ENCODE measurements at places on chromosomes 1 and 21.

DNA sequence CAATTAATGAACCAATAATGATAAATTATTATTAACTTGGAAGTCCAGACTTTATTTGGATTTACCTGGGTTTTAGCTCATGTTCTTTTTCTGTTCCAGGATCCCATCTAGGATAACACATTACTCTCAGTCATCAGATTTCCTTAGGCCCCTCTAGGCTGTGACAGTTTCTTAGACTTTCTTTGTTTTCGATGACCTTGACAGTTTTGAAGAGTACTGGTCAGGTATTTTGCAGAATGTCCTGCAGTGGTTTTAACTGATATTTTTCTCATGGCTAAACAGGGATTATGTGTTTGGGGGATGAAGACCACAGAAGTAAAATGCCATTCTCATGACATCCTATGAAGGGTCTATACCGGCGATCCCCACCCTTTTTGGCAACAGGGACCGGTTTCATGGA, 144.0 kb downstream of the NAV1 start:
- no peak for DNase-seq

- no peak for DNase-seq
Measured at GRCh38 chr1:44044071-44044801, 13.0 kb upstream of the SLC6A9 start.

GRCh38 chr1:17553975-17554700, 14.6 kb downstream of the ARHGEF10L start:
- DNase-seq, result no peak

DNA sequence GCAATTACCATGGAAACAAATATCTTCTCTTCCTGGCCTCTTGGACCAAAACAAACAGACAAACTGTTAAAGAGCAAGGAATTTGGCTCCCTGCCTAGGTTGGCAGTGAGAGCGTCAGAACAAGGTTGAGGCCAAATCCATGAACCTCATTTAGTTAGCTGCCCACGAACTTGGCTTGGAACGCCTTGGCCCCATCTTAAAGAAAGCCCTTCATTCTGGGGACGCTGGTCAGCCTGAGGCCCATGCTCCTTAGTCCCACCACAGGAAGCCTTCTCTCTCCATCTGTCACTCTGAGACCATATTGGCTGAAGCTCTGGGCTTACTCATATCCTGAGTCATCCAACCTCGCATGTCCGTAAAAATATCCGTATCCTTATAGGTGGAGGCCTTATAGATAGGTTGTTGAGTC, 62.4 kb upstream of the DIRAS3 start:
- no peak for DNase-seq

- DNase-seq, result no peak
Measured at GRCh38 chr1:54409156-54410142, 3.3 kb upstream of the SSBP3 start.

GRCh38 chr1:177809819-177810218, 160.0 kb downstream of the SEC16B start:
- DNase-seq, result no peak

DNA sequence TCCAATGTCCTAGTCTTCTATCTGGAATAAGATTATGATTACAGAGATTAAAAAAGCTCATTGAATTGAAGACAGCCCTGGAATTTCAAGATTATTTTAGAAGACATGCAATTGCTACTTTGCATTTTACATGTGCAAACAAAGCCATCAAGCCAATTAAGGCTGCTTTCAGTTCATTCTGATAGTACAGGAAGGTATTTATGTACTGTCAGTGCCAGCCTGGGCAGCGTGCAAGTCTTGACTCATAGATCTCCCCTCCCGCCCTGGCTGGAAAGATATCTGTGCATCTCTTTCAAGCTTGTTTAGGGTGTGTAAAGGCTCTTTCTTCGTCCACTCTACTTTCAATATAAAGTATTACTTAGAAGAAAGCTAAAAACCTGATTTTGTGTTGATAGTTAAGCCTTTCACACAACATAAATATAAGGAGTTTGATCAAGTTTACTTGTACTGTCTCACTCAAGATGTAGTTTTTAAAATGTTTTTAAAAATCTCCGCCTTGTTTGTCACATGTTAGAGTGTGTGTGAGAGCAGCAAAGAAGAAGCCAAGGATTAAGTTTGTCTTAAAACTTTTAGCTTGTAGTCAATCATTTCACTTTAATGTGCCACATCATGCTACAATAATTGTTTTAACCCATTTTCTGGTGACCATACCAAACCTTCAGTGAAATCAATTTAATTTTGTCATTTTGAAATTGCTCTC, 13.6 kb upstream of the LYPLAL1 start:
- DNase-seq, result no peak

DNA sequence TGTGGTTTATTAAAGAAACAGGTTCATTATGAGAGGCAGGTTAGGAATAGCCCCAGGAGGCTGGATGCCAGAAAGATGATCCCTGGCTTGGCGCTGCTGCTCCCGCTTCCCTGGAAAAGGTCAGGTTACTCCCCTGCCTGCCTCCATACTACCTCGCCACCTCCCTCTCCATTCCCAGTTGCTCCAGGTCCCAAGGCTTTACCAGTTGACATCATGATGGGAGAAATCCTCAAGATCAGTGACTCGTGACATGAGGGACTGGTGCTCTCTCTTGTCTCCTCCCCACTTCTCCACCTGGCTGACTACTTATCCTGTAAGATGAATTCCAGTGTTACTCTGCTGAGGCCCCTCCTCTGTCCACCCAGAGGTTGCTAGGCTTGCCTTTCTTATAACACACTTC, 19.7 kb downstream of the VASH2 start:
- DNase-seq, result no peak

DNA sequence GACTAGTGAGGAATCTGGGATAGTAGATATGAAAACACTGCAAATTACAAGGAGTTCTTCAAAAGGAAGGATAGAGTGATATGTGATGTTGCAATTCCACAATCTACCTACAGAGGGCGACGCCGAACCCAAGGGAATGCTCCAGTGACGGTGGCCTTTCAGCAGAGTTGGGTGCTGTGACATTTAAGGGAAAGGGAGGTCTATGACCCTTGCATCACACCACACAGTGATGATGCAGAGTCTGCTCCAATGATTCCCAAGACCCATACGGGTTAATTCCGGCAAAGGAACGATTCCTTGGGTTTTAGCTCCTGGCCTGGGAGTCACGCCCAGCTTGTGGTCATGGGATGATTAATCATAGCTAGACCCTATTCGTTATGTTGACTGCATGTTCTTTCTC, 123.0 kb upstream of the IGSF21 start:
- DNase-seq, result no peak

- no peak for DNase-seq
Measured at GRCh38 chr1:54627196-54627595, 3.9 kb upstream of the FAM151A start.

- DNase-seq, result peak; percentile 72
Measured at GRCh38 chr1:151661751-151662150, 49.9 kb downstream of the SNX27 start.

- DNase-seq, result no peak
Measured at GRCh38 chr1:17636612-17637011, 97.1 kb downstream of the ARHGEF10L start.

DNA sequence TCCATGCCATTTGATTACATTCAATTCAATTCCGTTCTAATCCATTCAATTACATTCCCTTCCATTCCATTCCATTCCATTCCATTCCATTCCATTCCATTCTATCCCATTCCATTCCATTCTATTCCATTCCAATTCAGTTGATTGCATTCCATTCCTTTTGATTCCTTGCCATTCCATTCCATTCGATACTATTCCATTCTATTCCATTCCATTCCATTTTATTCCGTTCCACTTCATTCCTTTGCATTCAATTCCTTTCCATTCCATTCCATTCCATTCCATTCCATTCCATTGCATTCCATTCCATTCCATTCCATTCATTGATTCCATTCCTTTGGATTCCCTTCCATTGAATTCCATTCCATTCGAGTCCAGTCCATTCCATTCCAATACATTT, 2574.0 kb upstream of the TPTE start:
- DNase-seq, result no peak

GRCh38 chr1:186812570-186812969, 16.2 kb upstream of the PLA2G4A start:
- no peak for DNase-seq

- no peak for DNase-seq
Measured at GRCh38 chr1:197787056-197787455, 11.8 kb upstream of the DENND1B start.

Measured in GF-D8 (cell line).